ENCODE measurements at places on chromosomes 5 and 9. TPM values are rescaled to one million over a fixed set of nuclear protein-coding genes. Genes with fewer than 3 reads are reported as not detected.

RNF183 gene
- polyA plus RNA-seq = not detected

TIMD4 gene
- not detected for polyA plus RNA-seq

SOX30 gene
- 0.03 TPM for polyA plus RNA-seq

DNA sequence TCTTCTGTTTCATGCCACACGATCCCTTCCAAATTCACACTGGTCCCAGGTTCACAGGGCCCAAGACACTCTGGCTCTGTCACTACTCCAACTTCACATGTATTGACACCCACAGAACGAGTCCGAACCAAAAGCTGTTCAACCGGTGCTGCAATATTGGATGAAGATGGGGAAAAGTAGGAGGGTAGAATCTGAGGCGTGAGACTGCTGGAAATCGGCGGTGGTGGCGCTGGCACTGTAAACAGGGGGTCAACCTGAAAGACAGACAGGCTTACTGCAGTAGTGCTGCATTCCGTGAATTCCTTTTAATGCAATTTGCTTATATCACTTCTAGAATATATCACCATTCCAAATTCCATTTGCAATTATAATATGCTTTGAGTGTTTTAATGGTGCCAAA lies 45.4 kb downstream of the ZNF608 start:
- no peaks in the 10 kb centered on the region for H3K4me1 ChIP-seq
- no peaks in the 10 kb centered on the region for H3K27me3 ChIP-seq
- H3K27ac ChIP-seq = no peak overlapping the region
- no peak overlapping the region for H3K4me3 ChIP-seq
- no peaks in the 10 kb centered on the region for H3K36me3 ChIP-seq

GRCh38 chr5:84869675-84870074 lies 485.0 kb upstream of the EDIL3 start:
- no peaks in the 10 kb centered on the region for H3K4me1 ChIP-seq
- no peak overlapping the region for H3K27ac ChIP-seq
- no peaks in the 10 kb centered on the region for H3K36me3 ChIP-seq
- H3K27me3 ChIP-seq = no peaks in the 10 kb centered on the region
- DNase-seq = no peak
- H3K4me3 ChIP-seq = no peak overlapping the region

DNA sequence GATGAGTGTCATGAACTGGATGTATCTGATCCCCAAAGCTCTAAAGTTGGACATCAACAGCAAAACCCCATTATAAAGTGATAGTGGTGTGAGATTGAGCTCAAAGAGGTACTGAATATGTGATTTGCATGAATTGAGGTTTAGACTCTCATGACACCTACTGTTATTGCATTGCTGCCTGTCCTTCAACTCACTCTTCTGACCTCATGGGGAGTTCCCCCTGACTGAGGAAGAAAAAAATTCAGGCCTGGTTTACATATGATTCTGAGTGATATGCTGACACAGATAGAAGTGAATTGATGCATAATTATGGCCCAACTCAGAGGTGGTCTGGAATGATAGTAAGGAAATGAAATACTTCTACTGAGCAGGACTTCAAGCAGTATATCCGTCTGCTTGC lies 76.2 kb upstream of the CHD1 start:
- no peaks in the 10 kb centered on the region for H3K36me3 ChIP-seq
- DNase-seq = no peak
- H3K4me3 ChIP-seq = no peak overlapping the region

- H3K4me1 ChIP-seq = no peaks in the 10 kb centered on the region
- H3K4me3 ChIP-seq = no peak overlapping the region
- H3K27ac ChIP-seq = no peak overlapping the region
- no peak for DNase-seq
- H3K36me3 ChIP-seq = no peaks in the 10 kb centered on the region
Measured at GRCh38 chr5:122673343-122673742, 101.5 kb upstream of the SNX2 start.

DNA sequence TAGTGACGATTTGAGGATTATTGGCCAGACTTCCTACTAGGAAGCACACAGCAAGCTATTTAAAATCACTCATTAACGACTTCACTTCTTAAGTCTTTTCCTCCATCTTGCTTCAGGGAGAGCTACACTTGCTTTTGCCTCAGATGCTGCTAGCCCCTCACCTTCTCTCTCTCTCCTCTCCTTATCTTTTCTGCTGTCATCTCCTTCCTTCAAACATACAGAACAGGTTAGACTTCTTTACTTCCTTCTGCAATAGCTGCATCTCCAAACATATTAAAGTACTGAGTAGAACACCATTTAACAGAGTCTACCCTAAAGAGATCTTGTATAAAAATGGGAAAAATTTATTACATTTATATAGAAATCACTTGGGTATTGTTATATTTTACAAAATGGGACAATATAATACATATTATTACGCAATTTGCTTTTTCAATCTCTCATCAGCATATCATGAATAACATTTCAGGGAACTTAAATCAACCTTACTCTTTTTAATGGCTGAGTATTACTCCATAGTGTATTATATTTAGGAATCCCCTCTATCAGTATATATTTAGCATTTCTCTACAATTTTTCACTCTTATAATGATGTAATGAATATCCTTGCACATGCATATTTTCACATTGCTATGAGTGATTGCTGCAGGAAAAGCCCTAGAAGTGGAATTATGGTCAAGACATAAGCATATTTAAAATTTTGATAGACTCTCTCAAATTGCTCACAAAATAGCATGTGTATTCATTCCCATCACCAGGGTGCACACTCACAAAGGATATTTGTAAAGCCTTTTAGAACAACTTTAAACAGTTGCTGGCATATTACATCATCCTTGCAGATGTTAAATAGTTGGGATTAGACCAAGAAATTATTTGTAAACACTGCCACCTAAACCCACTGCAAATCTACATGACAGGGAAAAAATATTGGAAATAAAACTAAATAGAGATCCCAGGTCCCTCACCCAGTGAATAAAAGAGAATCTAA lies 164.5 kb upstream of the NFIB start:
- H3K27ac ChIP-seq = no peak overlapping the region
- no peak for DNase-seq
- H3K4me3 ChIP-seq = no peak overlapping the region

DNA sequence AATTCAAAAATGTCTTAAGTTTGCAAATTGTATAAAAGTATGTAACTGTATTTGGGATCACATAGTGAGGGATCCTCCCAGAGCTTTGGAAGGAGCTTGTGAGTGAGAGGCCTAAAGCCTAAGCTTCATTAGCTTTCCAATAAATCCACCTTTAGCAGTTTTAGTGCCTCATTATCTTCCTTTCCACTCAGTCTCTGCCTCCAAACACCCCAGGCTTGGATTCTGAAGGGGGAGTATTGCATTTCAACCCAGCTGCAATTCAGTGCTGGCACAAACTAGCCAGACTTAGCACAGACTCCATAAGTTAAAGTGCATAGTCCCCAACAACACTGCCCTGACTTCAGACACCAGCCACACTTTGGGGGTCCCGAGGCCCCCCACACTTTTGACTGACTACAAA lies 113.5 kb downstream of the SMARCA2 start:
- no peak for DNase-seq
- H3K4me1 ChIP-seq = peaks cover 3% of the 10 kb centered on the region
- H3K4me3 ChIP-seq = no peak overlapping the region
- no peak overlapping the region for H3K27ac ChIP-seq
- no peaks in the 10 kb centered on the region for H3K27me3 ChIP-seq

All from keratinocyte (primary cell).